ENCODE measurements at places on chromosomes 4 and X.

GRCh38 chr4:1654216-1654955, 29.7 kb downstream of the FAM53A start:
- DNase-seq: no peak

DNA sequence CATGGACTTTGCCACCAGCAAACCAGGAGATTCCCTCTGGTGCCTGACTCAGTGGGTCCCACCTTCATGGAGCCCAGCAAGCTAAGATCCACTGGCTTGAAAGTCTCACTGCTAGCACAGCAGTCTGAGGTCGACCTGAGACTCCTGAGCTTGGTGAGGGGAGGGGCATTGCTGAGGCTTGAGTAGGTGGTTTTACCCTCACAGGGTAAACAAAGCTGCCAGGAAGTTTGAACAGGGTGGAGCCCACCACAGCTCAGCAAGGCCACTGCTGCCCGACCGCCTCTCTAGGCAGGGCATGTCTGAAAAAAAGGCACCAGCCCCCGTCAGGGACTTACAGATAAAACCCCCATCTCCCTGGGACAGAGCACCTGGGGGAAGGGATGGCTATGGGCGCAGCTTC, 28.1 kb downstream of the FAM9A start:
- no peak for DNase-seq

GRCh38 chr4:3177905-3178304, 71.1 kb upstream of the MSANTD1 start:
- no peak for DNase-seq

DNA sequence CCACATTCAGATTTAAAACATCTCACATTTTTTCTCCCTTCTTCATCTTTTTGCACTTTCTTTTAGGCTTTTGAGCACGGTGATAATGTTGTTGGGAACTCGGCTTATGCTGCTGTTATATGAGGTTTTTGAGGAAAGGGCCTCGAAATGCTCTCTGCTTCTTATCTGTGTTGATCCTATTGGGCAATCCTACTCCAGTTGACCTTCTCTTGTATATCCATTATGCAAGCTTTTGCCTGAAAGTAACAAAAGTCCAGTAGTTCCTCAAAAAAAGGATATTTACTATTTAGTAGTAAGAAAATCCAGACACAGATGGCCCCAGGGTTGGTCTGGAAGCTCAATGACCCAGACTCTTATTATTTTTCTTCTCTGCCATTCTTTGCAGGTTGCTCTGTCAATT, 57.7 kb upstream of the SPANXB1 start:
- no peak for DNase-seq

- no peak for DNase-seq
Observed at GRCh38 chr4:138161351-138161750, 80.8 kb downstream of the SLC7A11 start.
